ENCODE measurements at places on chromosomes 2 and 18.

- no peak for DNase-seq
Observed at GRCh38 chr18:65852273-65852672, 101.5 kb downstream of the CDH7 start.

DNA sequence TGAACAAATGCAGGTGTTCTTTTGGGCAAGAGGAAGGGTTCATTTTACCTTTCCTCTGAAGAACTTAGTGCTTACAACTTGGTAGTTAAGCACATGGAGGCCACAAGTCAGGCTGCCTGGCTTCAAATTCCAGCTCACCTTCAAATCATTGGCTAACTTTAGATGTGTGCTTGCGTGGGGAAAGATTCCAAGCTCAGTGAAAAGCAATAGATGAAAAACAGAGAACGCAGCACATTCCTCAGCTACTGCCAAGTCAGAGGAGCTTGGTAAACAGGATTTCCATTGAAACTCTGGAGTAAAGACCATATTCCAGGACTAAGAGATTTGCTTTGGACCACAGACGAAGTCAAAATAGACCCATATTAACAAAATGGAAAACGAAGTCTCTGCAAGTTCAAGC is 96.3 kb upstream of the ASB18 start:
- no peak for DNase-seq

GRCh38 chr18:63161761-63162195 is 157.8 kb downstream of the BCL2 start:
- DNase-seq = no peak

DNA sequence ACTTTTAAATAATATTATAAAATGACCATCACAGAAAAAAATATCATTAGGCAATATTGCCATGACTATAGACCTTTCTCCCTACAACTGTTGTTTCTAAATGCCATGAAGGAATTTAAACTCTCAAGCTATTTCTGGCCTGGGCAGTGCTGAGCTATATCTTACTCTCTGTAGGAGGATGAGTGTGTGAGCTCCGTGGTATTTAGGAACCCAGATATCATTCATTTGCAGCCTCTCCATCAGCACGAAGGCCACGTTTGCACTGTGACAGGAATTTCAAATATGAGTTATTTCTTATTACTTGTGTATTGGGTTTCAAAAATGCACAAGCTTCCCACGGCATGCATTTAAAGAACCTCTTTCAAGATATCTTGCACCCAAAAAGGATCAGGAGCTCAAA is 35.0 kb upstream of the SOX11 start:
- no peak for DNase-seq
